ENCODE measurements at places on chromosomes 6 and 20.

DNA sequence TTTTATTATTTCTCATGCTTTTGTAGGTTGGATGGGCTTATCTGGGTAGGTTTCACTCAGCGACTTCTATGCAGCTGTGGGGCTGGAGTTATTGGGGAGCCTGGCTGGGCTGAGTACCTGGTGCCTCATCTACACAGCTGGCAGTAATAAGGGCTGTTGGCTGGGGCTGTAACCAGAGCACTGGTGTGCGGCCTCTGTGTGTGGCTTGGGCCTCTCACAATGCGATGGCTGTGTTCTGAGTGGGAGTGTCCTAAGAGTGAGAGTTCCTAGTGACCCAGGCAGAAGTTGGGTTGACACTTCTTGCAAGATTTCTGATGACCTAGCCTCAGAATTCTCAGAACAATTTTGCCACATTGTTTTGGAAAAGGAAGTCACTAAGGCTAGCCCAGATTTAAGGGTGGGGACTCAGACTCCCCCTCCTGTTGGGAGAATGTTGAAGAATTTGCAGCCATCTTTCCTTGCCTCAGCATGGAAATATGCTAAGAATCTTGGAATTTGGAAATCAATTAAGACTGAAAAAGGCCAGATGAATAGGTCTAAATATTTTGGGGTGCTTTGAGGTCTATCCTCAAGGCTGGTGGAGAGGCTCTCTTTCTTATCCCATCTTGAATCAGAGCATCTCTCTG lies 158.8 kb downstream of the SCP2D1 start:
- DNase-seq: no peak

- DNase-seq: no peak
Observed at GRCh38 chr20:46709459-46710152, at the start of gene SLC2A10. Gene SLC2A10 (plus strand): TSS chr20:46709649. CDS start chr20:46709737, 88 bp downstream.

GRCh38 chr6:12544821-12545565 lies 171.6 kb upstream of the PHACTR1 start:
- DNase-seq: no peak

DNA sequence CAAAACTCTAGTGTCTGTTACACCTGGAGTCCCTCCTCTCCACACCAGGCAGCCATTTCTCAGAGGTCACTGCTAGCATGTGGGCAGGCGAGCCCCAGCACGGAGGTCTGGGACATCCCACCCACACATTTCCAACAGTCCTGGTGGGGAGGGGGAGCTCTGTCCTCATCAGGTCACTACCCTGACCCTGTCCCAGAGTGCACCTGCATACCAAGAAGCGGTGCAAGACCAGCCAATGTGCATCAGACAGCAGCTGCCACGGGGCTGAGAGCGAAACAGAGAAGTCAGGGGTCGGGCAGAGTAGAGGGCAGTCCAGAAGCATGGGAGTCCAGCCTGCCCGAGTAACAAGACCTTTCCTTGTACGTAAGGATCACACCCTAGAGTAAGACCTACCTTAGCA lies 71.1 kb downstream of the TAF4 start:
- DNase-seq: no peak

DNA sequence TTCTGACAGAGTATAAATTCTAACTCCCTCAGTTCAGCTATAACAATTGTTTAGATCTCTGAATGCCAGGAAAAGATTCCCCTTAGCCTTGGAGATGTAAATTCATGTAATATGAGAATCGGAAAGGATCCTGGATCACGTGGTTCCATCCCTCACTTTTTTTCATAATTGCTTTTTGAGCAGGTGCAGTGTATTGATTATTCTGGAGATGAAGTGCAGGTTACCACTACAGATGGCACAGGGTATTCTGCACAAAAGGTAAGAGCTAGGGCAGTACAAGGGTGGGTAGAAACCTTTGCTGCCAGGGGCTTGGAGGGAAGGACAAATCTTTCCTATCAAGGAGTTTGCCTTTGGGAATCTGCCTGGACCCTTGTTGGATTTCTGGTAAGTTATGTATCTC lies 52.7 kb downstream of the KDM1B start:
- DNase-seq: no peak

DNA sequence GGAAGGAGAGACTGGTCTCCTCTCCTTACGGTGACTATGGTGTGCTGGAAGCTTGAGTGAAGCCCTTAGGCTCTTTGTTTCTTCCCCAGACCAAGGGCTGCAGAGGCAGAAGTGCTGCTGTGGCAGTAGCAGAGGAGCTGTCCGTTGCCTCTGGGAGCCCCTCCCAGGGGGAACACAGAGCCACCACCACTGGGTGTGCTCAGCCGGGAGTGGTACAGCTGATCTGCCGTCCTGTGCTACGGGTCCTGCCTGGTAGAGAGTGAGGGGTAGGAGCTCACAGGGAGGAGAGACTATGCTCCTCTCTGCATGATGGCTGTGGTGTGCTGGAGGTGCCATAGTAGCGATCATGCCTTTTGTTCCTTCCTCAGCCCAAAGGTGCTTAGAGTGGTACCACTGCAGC lies 318.7 kb downstream of the DOK5 start:
- DNase-seq: no peak

DNA sequence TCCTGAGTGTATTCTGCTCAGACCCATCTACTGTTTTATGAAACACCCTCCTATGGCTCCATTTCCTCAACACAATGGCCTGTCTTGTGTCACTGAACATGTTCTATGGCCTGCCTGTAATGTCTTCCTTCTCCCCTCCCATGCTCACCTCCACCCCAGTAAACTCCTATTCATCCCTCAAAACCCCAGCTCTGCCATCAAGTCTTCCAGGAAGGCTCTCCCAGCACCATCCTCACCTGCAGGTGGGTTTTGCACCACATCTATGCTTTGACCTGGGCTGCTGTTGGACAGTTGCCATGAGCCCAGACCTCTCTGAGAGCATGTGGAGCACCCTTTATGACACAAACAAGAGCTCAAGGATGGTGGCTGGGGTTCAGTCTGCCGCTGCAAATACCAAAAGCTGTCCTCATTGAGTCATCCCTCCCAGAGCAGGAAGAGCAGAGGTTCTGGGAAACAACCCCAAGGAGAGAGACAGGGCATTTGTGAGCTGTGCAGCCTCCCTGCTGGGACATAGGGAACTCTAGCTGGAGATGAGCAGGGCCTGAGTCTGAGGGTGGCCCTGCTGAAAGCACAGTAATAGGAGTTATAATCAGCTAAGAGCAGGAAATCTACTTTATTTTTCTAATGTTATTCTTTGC lies 93.8 kb upstream of the CD93 start:
- no peak for DNase-seq

DNA sequence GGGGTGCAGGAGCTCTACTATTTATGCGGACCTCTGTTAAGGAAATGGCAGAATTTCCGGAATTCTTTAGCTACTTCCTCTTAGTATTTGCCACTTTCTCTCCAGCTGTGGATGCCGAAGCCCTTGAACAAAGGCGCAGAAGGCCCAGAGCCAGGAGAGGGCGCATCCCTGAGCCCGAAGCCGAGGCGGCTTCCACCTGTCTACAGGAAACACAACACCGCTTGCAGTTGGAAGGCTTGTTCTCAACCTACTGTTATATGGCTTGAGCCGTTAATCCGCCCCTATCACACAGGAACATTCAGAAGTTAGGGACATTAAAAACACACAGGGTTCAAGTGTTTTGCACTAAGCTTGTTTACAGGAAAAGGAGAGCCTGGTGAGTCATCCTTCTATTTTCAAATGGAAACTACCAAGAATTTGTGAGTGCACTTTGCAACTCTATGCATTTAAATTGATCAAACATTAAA lies 417.1 kb downstream of the BCKDHB start:
- DNase-seq: no peak

GRCh38 chr20:46049190-46049589 lies 20.2 kb downstream of the SLC12A5 start:
- no peak for DNase-seq

DNA sequence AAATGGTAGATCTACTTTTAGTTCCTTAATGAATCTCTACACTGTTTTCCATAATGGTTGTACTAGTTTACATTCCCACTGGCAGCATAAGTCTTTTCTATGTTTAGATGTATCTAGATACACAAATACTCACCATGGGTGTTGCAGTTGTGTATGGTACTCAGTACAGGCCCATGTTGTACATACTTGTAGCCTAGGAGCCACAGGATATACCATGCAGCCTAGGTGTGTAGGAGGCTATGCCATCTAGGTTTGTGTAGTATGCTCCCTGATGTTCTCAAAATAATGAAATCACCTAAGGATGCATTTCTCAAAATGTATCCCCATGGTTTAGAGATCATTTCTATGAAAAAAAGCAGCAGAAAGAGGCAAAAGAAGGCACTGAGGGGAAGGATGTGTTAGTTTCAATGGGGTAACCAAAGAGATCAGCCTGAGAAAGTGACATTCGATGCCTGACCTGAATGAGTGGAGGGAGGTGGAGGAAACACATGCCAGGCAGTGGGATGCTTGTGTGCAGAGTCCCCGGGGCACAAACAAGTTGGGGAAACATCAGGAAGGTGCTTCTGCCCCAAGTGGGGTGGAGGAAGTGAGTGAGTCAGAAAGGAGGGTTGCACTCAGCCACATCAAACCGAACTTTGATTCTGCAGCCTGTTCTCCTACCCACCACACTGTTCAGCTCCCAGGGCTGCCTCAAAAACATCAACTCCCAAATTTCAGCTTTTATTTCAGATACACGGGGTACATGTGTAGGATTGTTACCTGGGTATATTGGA lies 191.2 kb downstream of the ZNF217 start:
- DNase-seq: peak; percentile 33

- DNase-seq: no peak
Observed at GRCh38 chr20:53582574-53583351, 10.9 kb downstream of the ZNF217 start.

GRCh38 chr6:97470322-97470721 lies 187.3 kb upstream of the MMS22L start:
- no peak for DNase-seq

- no peak for DNase-seq
Observed at GRCh38 chr20:64009811-64010387, 26.1 kb upstream of the C20orf204 start.

DNA sequence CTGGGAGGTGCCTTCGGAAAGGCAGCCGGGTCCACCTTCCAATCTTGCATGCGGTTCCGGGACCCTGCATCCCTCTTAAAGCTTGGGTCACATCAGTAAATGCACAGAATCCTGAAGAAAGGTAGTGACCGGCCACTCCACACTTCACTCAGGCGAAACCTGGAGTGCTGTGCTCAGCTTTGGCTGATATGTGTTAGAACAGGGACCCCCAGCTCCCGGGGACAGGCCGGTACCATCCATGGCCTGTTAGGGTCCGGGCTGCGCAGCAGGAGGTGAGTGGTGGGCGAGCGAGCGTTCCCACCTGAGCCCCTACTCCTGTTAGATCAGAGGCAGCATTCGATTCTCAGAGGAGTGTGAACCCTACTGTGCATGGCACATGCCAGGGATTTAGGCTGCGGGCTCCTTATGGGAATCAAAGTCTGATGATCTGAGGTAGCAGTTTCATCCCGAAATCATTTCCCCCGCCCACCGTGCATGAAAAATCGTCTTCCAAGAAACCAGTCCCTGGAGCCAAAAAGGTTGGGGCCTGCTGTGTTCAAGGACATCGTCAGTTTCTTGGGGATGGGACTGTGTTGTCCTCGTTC lies 143.0 kb downstream of the ERMARD start:
- no peak for DNase-seq

GRCh38 chr6:111862314-111862713 lies 10.9 kb downstream of the FYN start:
- DNase-seq: no peak

GRCh38 chr6:143060806-143061596 lies at the start of gene AIG1:
Gene AIG1 (plus strand): TSS chr6:143060889. CDS start chr6:143060926, 37 bp downstream.
- DNase-seq: peak; percentile 42

DNA sequence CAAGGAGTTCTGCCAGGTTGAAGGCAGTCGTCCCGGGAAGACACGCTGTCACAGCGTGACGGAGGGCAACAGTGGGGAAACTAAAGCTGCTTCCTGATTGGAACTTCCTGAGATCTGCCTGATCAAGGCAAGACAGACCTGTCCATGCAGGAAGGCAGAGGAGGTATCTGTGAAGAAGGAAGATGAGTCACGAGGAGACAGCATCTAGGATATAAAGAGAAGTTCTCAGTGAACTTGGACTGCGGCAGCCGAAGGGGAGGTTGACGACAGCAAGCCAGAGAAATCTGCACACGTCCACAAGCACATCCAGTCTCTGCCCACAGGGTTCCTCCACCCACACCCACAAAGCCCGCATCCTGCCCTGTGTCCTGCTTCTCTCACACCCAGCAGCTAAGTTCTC lies 38.6 kb downstream of the PREP start:
- no peak for DNase-seq

- DNase-seq: no peak
Observed at GRCh38 chr6:125867483-125867942, 76.8 kb downstream of the NCOA7 start.

- no peak for DNase-seq
Observed at GRCh38 chr6:16336056-16336818, 97.8 kb downstream of the GMPR start.

DNA sequence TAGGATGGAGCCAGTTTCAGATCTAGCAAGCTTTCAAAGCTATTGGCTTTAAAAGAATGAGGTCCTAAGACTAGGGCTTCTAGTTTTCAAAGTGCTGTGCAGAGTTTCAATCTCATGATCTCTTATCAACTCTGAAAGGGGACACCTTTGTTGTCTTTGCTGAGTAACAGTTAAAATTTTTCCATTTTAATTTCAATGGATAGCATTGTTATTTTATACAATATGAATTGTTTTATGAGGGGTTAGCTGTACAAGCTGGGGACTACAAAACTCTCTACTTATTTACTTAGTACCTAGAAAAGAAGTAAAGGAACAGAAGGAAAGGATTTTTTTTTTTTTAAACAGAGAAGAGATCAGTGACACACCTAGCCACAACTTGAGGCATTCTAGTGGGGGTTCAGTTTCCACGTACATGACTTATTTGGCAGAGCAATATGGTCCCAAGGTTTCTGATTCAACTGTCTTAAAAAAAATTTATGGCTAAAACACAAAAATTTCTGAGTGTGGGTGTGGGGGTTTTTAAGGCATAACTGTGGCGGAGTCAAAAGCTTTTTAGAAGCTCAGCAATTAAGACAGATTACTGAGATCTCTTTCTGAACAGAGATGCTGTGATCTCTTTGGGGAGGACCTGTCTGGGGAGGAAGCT lies 46.1 kb upstream of the JAG1 start:
- DNase-seq: no peak

DNA sequence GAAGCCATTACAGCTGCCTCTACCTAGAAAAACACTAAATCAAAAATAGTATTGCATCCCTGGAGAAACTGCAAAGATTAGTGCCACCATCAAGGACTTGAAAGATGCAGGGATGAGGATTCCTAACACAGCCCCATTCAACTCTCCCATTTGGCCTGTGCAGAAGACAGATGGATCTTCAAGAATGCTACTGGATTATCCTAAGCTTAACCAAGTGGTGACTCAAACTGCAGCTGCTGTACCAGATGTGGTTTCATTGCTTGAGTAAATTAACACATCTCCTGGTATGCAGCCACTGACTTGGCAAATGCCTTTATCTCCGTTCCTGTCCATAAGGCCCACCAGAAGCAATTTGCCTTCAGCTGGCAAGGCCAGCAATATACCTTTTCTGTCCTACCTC lies 117.4 kb downstream of the TBC1D32 start:
- no peak for DNase-seq

All from thymus (tissue), 14 donors.